ENCODE measurements at places on chromosomes 1 and 21.

DNA sequence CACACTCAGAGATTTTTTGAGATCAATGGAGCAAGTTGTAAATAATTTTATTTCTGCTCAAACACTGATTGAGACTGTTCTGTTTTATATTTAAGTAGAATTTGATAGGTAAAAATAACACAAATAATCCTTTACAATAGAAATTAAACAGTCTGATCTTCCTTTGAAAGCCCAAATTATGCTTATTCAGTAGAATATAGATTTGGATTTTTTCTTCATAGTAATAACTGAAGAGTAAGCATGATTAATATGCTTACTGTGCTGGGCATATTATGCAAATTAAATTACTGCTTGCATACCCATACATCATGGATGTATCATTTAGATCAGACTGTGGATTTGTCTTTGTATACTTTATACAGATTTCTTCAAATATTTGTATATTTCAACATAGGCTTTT, 121.4 kb downstream of the LEPR start:
- no peaks in the 10 kb centered on the region for H3K4me1 ChIP-seq
- no peaks in the 10 kb centered on the region for H3K27me3 ChIP-seq
- no peak overlapping the region for H3K4me3 ChIP-seq
- no peak for DNase-seq

DNA sequence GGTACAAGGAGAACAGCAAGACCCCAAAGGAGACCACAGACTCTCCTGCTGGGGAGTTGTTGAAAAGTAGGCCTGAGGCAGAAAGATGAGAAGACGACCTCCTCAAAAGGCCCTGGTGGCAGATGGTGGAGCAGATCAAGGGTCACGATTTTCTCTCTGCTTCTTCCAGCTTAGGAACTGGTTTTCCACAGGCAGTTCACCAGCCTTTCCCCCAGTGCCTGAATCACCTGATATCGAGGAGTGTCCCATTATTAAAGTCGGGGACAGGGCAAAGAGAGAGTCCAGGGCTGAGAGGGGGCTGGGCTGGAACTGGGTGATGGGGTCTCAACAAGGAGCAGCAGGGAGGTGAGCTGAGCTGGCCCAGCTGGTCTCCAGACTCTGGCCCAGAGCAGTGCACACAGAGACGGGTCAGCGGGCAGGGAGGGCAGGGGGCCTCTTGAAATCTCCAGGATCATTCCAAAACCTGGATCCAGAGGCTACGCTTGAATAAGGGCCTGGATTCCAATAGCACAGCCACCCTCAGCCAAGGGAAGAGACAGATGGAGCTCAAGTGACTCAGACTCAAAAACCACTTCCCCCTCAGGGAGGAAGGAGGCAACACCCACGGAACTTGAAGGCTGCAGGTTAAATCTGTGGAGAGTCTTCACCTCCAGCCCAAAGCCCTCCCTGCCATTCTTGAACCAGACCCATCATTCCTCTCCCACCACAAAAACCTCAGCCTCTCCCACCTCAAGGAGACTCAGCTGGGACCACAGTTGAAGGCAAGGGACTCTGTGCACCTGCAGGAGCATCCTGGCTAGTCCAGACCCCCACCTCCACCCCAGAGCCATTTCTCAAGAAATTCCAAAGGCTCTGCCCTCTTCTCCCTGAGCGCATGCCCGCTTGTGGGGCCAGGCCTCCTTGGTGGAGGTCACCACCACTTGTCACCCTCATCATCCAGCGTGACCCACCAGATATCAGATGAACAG, at the start of gene S100A5:
Gene S100A5 (minus strand): TSS at position 541 of the 968 bp plus-strand sequence. CDS start 743 bp downstream, outside the sequence.
- no peak within 1 kb of the TSS for H3K4me3 ChIP-seq
- no peaks in the 10 kb centered on the region for H3K36me3 ChIP-seq
- no peaks in the 10 kb centered on the region for H3K27me3 ChIP-seq
- peaks cover 3% of the 10 kb centered on the region for H3K4me1 ChIP-seq
- no peak within 1 kb of the TSS for H3K27ac ChIP-seq
- no peak for DNase-seq

DNA sequence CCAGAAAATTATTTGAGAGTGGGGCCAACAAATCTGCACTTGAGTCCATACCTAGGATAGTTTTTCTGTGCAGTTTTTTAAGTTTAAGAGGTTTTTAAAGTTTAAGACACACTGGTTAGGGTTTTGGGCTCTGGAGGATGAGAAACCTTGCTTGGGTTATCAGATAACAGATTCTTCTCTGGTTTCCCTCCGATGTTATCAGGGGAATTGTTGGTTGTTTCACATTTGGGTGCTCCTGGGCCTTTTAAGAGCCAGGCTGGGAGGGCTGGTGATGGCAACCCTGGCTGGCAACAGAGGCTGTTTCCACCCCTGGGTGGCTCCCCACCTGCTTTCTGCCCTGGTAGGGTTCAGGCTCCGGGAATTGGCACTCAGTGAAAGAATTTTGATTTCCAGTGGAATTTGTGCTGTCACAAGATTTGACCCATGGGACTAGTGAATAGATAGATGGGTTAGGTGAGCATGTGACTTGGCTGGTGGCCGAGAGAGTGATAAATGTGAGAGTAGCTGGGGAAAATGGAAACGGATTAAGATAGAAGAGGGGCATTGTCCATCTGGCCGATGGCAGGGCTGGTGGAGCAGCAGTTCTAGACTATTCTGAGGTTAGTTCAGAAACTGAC, 14.8 kb downstream of the VANGL1 start:
- peaks cover 13% of the 10 kb centered on the region for H3K4me1 ChIP-seq
- H3K27me3 ChIP-seq = no peaks in the 10 kb centered on the region
- H3K4me3 ChIP-seq = no peak overlapping the region
- no peak for DNase-seq
- no peak overlapping the region for H3K27ac ChIP-seq

DNA sequence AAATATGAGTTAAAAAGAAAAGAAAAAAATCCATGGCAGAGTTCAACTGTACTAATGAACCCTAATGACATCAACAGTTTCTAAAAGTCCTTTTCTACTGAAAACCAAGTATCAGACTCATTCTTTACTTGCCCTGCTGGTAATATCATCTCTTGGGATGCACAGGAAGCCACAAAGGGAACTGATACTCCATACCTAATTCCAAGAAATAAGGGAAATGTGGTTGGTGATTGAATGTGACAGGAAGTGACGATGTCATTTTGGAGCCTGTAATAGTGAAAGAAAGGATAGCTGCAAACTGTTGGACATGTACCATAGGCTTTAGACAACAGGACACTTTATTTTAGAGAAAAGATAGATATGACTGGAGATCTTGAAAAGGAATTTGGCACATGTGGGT, 98.7 kb upstream of the VAV3 start:
- H3K4me3 ChIP-seq = no peak overlapping the region
- no peaks in the 10 kb centered on the region for H3K4me1 ChIP-seq
- no peaks in the 10 kb centered on the region for H3K36me3 ChIP-seq
- no peaks in the 10 kb centered on the region for H3K27me3 ChIP-seq

All from prostate gland (tissue), 2 donors.